Activated CD4-positive, alpha-beta T cell treated with anti-CD3 and anti-CD28 coated beads, Interleukin-2, amount 10 ng/mL, durations not matched to agents 24 days and 14 days (primary cell): ENCODE measurements at places on chromosomes 11 and 22. TPM values are rescaled to one million over a fixed set of nuclear protein-coding genes. Genes with fewer than 3 reads are reported as not detected.
A peak's percentile ranks its signal among the peaks of the same experiment; 100 is the strongest.

DNA sequence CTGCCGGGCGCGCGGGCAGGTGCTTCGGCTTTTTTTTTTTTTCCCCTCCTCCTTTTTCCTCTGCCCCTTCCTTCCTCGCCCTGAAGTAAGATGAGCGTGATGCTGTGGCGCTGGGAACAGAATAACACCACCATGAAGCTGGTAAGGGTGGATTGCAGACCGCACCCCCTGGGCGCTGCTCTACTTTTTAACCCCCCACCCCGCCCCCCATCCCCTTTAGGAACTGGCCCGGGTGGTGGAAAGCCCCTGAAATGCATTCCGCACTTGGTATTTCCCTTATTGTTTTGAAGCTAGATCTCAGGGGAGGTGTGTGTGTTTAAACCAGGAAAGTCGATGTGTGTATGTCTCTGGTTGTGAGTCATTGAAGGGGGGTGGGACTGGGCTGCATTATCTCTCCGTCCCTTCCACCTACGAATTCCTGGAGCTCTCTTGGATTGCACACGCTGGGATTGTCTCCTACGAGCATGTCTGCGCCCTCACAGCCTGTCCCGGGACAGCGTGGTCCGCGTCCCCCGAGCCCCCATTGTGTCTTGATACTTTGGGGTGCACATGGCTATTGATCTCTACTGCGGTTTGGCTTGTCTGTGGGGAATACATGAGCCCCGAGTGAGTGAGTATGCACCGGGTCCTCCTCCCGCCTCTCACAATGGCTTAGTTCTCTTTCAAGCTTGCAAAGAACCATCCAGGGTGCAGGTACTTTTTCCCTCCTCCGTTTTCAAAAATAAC is 64.9 kb downstream of the NAV2 start:
- DNase-seq: no peak

DNA sequence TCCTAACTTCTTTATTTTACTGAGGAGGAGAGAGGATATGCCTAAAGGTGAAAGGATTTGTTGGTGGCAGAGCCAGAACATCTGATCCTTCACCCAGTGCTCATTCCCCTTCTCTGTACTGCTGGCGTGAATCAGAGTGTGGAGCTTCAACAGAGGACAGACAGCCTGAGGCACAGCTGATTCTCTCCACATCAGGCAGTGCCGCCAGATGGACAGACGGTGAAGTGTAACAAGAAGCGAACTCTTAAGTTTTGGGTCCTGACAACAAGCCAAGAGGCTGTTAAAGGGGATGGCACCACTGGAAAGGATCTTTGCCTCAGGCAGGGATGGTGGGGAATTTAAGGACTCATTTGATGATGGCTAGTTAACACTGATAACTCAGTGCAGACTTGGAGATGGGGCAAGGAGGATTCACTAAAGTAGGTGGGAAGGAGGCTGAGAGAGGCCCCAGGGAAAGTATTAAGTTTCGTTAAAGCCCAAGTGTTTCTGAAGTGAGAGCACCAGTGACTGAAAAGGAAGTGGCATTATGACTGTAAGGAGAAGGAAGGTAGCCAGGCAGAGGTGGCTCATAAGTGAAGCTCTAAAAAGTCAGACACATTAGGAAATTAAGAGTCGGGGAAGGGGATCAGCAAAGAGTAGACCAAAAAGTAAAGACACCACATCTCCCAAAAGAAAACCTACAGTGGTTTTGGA is 81.3 kb downstream of the CLPB start:
- peak; percentile 60 for DNase-seq

DNA sequence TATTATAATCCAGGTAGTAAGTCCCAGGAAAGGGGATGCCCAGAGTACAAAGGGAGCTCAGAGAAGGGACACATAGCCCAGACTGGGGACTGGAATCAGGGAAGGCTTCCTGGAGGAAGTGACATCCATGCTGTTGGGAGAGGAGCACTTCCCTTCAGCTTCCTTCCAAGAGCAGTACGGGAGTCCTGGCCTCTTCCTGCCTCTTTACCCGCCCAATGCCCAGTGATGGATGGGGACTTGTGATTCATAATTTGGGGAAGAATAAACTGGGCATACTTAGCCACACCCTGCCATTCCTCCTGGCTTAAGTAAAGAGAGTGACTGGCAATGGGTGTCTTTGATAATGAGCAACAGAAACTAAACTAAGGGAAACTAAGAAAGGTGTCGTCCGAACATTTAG is 11.5 kb downstream of the C11orf91 start:
- no peak for DNase-seq

DNA sequence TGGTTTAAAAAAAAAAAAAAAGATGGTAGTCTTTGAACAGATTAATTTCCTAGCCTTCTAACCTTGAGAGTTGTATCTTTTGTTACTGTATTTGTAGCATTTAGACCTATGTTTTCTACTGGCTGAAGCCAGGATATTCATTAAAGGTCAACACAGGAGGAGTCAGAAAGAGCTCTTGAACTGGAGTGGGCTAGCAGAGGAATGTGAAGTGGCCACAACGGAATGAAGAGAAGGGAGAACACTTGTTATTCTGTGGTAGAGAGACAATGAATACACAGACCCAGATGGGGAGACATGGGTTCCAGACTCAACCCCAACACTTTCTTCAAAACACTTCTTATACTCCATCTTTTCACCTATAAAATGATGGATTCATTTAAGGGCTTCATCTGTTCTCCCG is 88.1 kb downstream of the RELT start:
- no peak for DNase-seq

APOA5 gene
- not detected in 2 replicates for total RNA-seq

ZFPL1 gene
- 33.3 and 34.7 TPM in 2 replicates for total RNA-seq

GGTLC3 gene
- total RNA-seq: not detected in 2 replicates

TRIM66 gene
- total RNA-seq: 11.9 and 13.4 TPM in 2 replicates
